ENCODE measurements at places on chromosomes 1 and 21. TPM values are rescaled to one million over a fixed set of nuclear protein-coding genes. Genes with fewer than 3 reads are reported as not detected.

- no peak for DNase-seq
These were observed 72.1 kb downstream of the LMX1A start for GRCh38 chr1:165284454-165284853.

GRCh38 chr21:45012662-45013259, 61.6 kb upstream of the ADARB1 start:
- DNase-seq, result no peak

GRCh38 chr1:220991959-220992704, 112.9 kb downstream of the HLX start:
- DNase-seq, result no peak

GRCh38 chr1:244861683-244862082, 2.7 kb downstream of the HNRNPU start:
- DNase-seq, result no peak

- no peak for DNase-seq
These were observed 58.4 kb downstream of the NFIA start for GRCh38 chr1:61140778-61141177.

Gene FCRL1
- not detected for total RNA-seq

Gene BSND
- not detected for total RNA-seq
